ENCODE measurements at places on chromosomes 7 and 10.
A peak's percentile ranks its signal among the peaks of the same experiment; 100 is the strongest.

- no peak for DNase-seq
Observed at GRCh38 chr10:118669020-118669791, 73.8 kb upstream of the PRLHR start.

DNA sequence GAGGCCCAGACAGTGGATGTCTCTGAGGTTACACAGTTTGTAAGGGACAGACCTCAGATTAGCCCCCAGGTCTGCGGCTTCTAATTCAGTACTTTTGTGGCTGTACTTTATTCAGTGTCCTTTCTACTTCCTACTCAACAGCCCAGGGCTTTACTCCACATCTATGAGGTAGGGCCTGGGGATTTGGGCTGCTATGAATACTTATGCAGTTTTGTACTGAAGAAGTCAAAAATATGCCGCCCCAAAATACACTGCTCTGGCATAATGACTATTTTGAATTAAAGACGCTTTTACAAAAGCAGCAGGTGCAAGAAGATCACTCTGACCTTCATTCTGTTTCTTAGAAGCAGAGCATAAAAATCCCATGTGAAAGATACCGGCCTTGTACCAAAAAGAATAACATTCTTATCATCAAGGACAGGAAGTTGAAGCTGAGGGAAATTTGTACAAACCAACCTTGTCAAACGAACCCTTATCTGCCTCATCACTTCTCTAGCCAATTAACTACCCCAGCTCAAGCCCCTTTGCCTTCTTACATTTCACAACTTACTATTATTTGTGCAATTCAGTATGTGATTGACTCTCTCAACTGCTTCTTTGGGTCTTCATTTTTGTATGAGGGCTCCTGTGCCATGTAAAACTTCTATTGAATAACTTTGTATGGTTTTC lies 26.1 kb upstream of the TRUB1 start:
- no peak for DNase-seq

DNA sequence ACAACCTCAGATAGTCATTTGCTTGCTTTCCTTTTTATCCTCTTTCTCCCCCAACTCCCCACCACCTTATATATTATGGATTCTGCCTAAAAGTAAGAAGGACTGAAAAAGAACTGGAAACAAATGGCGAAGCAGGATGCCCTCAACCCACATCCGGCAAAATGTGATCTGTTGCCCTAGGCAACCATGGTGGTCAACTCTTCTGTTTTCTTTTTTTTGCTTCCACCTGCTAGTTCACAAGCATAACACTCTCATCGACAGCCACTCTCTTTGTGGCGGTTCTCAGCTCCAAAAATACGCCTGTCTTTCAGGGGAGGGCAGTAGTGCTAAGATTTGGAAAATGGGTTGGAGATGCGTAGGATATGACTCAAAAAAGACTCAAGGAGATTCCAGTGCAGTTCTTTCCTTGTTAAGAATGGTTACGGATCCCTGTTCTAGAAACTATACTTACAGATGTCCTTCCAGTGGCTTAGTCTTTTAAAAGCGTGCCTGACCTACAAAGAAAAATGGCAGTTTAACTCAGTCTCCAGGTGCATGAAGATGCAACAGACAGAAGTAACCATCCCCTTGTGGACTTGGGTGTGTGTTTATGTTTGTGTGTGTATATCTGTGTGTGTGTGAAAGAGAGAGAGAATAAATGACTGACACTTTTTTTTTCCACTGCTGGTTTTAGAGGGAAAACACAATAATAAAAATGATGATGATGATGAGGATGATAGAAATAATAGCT lies 10.7 kb downstream of the APBB1IP start:
- peak; percentile 95 for DNase-seq

GRCh38 chr7:26101361-26102151 lies 50.4 kb upstream of the NFE2L3 start:
- DNase-seq, result peak; percentile 67

DNA sequence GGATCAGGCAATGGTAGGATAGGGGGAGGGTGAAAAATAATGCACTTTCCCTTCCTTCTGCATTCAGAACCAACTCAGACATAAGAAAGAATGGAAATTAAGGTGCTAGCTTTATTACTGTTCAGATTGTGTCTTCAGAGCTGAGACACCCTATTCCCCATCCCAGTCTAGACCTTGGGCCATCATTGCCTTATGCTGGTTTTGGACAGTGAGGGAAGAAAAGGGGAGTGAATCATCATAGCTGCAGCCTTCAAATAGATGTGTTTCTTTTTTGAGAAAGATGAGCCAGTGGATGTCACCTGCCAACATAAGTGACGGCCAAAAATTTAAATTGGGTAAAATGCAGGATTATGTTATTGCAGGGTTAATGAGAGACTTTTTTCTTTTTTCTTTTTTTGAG lies 27.0 kb upstream of the TOMM7 start:
- no peak for DNase-seq

GRCh38 chr10:80158598-80159127 lies 26.1 kb downstream of the PLAC9 start:
- no peak for DNase-seq

GRCh38 chr7:91659096-91659495 lies 221.4 kb downstream of the MTERF1 start:
- DNase-seq, result no peak

DNA sequence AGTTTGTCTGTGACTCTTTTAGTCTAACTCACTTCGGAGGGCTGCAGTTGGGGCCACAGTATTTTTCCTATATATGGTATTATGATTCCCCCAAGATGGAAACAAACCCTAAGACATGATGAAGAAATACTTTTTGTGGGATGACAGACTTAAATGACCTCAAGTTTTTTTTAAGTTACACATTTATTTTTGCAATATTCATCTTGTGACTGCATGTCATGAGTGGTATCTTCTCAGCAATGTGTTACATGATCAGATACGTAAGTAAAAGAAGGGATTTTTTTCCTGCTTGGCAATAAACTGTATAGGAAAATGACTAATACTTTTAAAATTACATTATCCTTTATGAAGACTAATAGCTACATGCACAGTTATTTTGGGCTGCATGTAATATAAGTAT lies 57.8 kb downstream of the OR13A1 start:
- no peak for DNase-seq

GRCh38 chr7:139829775-139830117 lies 682 bp downstream of the TBXAS1 start:
- DNase-seq, result no peak

DNA sequence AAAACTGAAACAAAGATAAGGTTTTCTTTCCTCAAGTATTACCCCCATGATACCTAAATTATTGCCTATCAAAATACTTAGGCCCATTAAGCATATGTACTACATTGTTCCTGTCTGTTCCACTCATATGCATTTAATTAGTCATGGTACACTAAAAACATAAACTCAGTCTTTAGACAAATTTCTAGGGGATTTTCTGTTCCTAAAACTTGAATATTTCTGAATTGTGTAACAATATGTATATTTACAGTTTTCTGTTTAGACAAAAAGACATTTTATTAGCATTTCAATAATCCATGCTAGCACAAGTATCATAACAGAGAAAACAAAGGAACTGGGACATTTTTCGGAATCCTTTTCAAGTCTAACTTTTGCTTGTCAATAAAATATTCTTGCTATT lies 234.2 kb downstream of the CRPPA start:
- no peak for DNase-seq

GRCh38 chr10:75884808-75885207 lies 453.4 kb downstream of the LRMDA start:
- DNase-seq, result no peak

DNA sequence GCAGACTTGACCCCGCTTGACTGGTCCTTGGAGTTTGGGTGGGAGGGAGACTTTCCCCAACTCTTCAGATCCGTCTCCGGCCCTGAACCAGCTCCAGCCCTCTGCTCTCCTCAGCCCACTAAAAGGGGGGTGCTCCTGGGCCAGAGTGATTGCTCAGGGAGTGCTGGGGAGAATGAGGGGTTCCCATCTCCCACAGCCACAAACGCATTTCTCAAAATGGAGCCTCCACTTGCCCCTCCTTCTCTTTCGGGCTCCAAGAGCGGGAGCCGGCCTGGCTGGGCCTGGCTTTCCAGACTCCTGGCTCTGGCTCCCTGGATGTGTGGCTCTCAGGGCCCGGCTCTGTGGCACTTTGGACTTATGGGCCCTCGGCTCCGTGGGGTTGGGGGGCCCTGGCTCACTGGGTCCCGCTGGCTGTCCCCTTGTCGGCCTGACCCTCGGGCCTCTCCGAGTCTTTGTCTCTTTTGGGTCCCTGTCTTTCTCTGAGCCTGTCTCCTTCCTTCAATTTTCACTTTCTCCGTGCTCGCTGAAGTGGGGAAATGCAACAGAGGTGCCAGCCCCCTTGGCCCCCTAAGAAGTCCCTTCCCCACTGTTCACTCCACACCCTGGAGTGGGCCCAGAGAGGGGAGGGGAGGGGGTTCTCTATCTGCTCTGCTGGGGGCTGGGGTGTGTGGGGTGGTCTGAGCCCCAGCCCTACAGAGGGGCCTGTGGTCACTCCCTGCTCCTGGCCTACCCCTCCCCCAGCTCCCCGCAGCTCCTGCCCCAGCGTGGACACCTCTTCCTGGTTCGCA lies 713 bp downstream of the LZTS2 start:
- no peak for DNase-seq

- DNase-seq, result no peak
Observed at GRCh38 chr7:113283861-113284260, 165.5 kb upstream of the SMIM30 start.

GRCh38 chr10:30151581-30152389 lies 92.4 kb upstream of the JCAD start:
- DNase-seq, result no peak

DNA sequence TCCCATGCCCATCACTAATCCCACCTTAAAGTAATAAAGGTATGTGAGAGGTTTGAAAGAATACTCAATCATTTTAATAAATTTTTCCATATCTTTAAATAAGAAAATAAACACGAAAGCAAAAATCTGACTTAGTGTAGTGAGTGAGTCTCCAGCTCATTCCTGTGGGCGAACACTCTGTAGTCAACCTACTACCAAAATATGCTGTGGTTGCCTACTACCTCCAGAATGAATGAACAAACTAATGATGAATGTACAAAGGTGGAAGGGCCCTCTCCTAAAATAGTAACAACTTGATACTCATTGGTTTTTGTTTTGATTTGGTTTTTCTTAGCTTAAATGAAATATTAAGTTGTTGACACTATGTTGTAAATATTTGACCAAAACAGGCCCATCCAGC lies 195.5 kb upstream of the HPS1 start:
- DNase-seq, result no peak

GRCh38 chr7:4797858-4798705 lies 22.7 kb downstream of the AP5Z1 start:
- DNase-seq, result peak; percentile 91

- DNase-seq, result no peak
Observed at GRCh38 chr7:127582361-127582760, 3.0 kb downstream of the GCC1 start.

DNA sequence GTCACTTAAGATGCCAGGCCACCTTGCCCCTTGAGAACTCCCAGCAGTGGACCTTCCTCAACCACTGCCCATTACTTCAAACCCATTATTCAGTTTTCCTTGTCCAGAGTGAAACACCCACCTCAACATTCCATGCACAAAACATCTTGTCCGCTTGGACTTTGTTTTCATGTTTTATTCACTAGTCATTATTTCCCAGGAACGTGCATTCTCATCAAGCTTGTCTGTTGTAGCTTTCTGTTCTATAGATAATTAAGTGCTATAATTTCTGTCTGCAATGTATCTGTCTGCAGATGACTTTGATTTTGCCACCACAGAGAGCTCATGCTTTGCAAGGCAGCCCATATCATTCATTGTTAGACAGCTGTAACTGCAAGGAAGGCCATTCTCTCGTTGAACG lies 117.4 kb downstream of the RAB18 start:
- DNase-seq, result no peak

GRCh38 chr10:110852947-110853346 lies 18.8 kb upstream of the PDCD4 start:
- no peak for DNase-seq

GRCh38 chr7:47145186-47145725 lies 436.7 kb downstream of the TNS3 start:
- no peak for DNase-seq

DNA sequence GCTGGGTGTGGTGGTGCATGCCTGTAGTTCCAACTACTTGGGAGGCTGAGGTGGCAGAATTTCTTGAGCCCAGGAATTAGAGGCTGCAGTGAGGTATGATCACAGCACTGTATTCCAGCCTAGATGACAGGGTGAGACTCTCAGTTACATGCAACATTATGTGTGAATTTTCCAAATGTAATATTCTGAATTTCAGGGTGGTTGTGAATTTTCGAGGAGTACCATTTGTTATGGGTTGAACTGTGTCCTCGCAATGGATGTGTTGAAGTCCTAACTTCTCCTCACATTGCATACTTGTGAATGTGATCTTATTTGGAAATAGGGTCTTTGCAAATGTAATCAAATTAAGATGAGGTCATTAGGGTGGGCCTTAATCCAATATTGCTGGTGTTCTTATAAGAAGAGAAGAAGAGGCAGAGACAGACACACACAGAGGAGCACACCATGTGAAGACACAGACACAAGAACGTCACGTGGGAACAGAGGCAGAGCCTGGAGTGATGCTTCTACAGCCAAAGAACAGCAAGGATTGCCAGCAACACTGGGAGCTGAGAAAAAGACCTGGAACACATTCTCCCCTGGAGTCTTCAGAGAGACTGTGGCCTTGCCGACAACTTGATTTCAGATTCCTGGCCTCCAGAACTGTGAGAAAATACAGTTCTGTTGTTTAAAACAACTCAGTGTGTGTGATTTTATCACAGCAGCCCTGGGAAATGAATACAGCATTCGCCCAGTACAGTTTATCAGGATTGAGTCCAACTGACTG lies 91.9 kb downstream of the ZNF783 start:
- no peak for DNase-seq

DNA sequence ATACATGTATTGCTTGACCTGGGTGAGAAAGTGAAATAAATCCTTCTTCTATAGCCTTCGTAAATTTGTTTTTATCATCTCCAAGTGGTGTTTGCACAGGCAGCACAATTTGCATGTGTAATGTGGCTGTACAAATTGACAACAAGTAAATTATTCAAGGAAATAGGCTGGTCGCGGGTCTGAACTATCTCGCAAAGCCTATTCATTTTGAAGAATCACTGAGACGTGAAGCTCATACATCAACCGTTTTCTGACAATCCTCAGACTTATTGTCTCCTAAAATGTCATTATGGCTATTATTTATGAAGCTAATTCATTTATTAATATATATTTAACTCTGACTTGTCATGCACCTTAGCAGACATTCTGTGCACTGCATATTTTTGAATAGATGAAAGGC lies 16.2 kb upstream of the FAM204A start:
- DNase-seq, result no peak
